Right hindlimb (tissue), 1 donor: ENCODE measurements at places on chromosomes 13 and 19.

GRCh38 chr13:76677043-76677442 is 209.2 kb downstream of the KCTD12 start:
- peak; percentile 84 for DNase-seq

- DNase-seq: no peak
Measured at GRCh38 chr13:70253834-70254233, 145.6 kb upstream of the KLHL1 start.

DNA sequence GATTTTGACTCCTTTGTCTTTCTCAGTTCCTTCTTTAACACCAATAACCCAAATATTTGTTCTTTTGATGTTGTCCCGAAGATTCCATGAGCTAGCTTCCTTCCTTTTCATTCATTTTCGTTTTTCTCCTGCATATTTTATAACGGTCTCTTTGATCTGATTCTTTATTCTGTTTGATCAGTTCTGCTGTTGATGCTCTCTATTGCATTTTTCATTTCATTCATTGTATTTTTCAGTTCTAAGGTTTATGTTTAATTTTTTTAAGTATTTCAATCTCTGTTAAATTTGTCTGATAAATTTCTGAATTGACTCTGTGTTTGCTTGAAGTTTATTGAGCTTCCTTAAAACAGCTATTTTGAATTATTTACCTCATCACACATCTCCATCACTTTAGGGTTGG is 68.4 kb upstream of the LRCH1 start:
- DNase-seq: no peak

- DNase-seq: no peak
Measured at GRCh38 chr13:69681722-69682121, 425.9 kb upstream of the ATXN8OS start.

- no peak for DNase-seq
Measured at GRCh38 chr13:111007209-111007608, 92.3 kb upstream of the ANKRD10 start.

- DNase-seq: no peak
Measured at GRCh38 chr19:11090997-11091702, 1.9 kb downstream of the LDLR start.

DNA sequence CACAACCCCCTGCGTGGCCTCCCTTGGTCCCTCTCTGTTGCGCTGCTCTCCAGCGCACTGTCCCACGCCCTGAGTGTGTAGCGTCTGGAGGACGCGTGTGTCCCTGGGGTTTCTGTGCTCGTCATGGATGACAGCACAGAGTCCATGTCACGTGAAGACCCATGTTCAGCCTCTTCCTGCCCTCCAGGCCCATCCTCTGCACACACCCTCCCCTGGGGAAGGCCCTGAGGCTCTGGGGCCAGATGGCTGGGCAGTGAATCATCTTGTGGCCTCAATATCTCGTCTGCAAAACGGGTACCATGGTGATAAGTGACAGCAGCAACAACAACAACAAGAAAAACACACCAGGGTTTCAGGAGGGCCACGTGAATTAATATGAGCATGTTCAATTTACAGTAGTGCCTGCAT is 71.5 kb upstream of the ARHGEF7 start:
- no peak for DNase-seq

GRCh38 chr19:45767410-45767880 is 1.6 kb downstream of the SIX5 start:
- DNase-seq: peak; percentile 91

DNA sequence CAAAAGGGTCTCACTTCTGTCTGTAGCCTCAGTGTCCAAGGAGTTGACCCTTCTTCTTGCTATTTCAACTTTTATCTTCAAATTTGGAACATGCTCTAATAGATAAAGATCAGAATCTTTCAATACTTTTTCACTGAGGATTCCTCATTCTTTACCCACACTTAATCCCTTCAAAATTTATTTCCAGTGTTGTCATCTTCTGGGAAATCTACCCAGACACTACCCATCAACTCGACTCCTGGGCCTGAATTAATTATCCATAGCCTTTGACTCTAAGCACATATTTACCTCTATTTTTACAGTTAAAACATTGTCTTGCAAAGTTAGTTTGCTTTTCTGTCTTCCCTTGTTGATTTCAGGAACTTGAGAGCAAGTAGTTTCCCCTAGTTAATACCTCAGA is 1022.5 kb downstream of the PCDH9 start:
- DNase-seq: no peak

DNA sequence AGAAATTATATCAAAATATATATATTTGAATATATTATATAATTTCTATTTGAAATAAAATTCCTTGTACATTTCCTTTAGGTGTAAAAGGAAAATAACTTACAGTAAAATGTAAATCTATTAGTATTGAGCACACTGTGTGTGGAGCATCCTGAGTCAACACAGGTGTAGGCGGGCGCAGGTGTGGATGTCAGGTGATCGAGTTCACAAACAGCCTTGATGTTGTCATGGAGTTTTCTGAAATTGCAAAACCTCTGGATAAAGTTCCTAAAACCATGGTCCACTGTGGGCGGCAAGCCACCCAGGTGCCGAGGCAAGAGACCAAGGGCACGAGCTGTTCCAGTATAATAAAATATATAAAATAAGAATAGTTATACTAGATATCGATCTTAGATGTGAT is 27.7 kb upstream of the MCF2L start:
- DNase-seq: no peak

DNA sequence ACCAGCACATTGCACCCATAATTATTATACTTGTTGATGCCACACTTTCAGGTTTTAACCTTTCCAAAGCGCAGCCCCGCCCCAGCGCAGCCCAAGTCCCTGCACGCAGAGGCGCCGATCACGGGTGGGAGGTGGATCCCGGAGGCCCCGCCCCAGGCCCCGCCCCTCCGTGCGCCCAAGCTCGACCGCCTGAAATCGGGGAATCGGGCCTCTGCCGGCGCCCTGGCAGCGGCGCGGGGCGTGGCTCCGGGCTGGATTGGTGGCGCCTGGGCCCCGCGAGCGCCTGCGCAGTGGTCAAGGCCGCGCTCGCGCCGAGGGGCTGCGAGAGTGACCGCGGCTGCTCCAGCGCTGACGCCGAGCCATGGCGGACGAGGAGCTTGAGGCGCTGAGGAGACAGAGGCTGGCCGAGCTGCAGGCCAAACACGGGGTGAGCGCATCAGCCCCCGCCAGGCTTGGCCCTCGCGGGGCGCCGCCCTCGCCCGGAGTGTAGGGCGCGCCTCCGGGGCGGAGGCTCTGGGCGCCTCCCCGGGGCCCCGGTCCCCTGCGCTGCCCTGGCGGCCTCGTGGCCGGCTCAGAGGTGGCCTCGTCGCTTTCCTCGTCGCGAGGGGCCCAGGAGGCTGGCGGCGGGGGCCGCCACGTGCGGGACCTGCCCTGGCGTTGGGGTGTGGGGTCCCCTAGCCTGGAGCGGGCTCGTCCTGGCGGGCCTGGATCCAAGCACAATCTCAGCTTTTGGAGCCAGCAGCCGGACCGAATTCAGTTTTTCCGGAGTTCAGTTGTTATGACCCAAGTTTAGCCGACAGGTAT is at the start of gene PDCD5:
Gene PDCD5, plus strand, starts transcription at position 290 of the 804 bp plus-strand sequence. Its CDS starts 72 bp downstream, at position 362.
- peak; percentile 98 for DNase-seq

GRCh38 chr19:6864325-6864940 is 22.9 kb upstream of the ADGRE1 start:
- no peak for DNase-seq

DNA sequence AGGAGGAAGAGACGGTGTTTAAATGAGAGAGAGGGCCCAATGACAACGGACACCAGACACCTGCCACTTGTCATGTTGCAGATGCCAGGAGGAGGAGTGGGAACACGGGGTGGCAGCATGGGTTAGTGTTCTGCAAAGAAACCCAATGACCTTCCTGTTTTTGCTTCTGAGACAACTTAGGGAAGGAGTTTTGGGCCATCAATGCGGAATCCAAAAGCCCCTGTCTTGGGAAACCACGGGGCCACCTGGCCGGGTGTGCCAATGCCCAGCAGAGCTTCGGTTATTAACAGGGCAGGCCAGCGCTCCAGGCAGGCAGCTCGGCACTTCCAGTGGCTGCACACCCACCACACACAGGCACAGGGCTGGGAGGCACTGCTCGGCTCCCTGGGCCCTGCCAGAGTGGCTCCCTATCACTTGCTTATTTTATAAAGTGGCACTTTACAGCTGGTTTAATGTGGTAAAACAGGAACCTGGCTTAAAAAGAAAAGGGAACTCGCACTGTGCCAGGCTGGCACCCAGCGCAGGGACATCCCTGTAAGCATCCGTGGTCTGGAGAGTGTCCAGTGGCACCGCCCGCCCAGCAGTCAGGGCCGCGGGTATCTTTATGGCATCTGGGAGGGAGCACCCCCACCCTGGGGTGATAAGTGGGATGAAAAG is 19.1 kb downstream of the ELL start:
- DNase-seq: no peak

DNA sequence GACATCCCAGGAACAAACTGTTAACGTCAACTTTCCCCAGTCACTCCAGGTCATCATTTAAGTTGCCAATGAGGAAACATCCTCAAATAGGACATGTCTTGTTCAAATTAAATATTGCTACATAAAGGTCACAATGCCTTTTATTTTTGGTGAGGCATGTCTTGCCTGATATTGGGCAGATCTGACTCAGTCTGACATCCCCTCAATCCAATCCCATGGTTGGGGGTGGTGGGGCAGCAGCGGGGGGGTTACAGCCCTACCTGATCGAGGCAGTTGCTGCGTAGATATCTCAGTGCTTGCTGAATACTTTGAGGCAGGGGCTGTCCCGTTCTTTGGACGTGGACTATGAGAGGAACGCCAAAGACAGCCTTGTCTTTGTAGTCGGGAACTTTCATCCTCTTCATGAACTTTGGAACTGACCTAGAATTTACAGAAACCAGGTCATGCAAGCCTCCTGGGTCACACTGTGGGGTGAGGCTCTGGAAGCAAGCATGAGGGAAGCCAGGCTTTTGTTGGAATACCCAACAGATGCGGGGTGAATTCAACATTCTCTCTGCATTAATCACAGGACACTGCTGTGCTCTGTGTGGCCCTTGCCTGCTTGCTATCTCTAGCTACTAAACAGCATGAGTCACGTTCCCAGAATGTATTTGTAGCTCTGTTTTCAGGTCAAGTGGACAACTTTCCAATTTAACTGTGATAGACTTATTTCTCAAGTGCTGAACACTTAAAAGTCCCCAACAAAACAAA is 109.8 kb downstream of the KL start:
- no peak for DNase-seq

- no peak for DNase-seq
Measured at GRCh38 chr13:39688699-39689405, 33.4 kb downstream of the COG6 start.

DNA sequence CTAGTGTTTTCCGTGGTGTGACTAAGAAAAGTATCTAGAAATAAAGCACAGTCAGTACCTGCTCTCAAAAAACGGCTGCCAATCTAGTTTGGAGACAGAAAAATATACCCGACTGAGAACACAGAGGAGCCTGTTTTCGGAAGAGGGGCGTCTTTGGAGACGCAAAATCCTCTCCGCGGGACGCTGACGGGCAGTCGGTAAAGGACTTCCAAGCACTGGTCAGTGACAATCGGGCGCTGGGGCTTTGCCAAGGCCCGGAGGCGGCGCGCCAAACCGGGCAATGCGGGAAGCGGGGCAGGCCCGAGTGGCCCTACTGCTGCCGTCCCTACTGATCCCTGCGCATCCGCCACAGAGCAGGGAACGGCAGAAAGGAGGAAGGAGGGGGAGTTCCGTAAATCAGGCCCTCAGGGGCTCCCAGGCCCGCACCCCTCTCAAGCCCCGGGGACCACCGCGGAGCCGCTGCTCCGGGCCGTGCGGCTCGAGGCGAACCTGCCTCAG is 588 bp upstream of the DPY19L3 start:
- peak; percentile 72 for DNase-seq

- peak; percentile 37 for DNase-seq
Measured at GRCh38 chr13:109454167-109454917, 332.0 kb downstream of the IRS2 start.

- no peak for DNase-seq
Measured at GRCh38 chr19:37564624-37565369, 29.8 kb downstream of the ZNF571 start.

- no peak for DNase-seq
Measured at GRCh38 chr19:1214299-1214861, 8.8 kb downstream of the STK11 start.

DNA sequence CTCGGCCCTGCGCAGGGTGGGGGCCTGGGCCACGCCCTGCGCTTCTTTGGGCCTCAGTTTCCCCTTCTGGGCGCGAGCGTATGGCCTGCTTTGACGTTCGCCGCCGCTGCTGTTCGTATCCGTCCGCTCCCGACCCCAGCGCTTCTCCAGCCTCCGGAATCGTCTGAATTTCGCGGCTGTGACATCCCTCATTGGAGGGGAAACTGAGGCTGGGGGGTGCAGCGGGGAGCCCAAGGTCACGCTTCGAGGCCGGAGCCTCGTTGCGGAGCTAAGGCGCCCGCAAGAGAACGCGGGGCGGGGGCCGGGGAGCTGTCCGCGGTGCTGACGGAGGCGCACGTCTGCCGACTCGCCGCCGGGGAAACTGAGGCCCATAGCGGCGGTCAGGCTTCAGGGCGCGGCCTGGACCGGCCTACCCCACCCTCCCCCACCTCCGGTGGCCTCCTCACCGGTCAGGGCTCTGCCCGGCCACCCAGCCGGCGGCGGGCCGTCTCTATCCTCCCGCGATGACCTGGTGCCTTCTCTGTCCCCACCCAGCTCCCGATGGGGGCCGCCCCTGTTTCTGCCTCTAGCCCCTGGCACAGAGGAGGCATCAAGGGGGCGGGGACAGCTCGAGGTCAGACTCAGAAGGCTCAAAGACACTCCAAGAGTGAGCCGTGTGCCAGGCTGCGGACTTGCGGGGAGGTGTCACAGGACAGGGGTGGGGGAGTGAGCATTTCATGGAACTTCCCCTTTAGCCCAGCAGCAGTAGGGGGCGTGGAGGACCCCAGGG is 3.0 kb upstream of the APC2 start:
- DNase-seq: no peak

DNA sequence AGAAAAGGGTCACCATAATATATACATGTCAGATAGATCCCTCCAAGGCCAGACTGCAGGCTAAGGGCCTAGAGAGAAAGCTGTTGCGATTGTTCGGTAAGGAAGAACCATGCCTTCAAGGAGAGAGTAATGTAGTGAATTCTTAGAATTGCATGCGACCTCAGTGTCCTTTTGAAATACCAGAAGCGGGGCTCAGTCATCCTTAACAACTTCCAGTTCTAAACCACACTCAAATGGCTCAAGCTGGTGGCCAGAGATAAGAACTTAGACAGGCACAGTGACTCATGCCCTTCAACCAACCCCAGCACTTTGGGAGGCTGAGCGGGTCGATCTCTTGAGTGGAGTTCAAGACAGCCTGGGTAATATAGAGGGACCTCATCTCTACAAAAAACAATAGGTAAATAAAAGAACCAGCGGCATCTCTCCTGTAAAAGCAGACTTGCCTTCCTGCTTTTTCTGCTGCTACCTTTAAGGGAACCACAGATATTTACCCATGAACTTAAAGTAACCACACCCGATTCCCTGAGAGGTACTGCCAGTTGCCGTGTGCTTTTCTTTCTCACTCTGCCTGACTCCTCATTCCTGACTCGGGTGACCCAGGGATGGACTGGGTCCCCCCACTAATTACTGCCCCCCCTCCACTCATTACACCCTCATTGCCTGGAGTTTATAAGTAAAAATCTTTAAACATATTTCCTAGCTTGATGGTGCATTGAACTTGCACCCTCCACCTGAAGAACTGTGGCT is 15.4 kb upstream of the SIGLEC6 start:
- no peak for DNase-seq
